CD8-positive, alpha-beta memory T cell (primary cell): ENCODE measurements at places on chromosomes 6 and 20. TPM values are rescaled to one million over a fixed set of nuclear protein-coding genes. Genes with fewer than 3 reads are reported as not detected.

DNA sequence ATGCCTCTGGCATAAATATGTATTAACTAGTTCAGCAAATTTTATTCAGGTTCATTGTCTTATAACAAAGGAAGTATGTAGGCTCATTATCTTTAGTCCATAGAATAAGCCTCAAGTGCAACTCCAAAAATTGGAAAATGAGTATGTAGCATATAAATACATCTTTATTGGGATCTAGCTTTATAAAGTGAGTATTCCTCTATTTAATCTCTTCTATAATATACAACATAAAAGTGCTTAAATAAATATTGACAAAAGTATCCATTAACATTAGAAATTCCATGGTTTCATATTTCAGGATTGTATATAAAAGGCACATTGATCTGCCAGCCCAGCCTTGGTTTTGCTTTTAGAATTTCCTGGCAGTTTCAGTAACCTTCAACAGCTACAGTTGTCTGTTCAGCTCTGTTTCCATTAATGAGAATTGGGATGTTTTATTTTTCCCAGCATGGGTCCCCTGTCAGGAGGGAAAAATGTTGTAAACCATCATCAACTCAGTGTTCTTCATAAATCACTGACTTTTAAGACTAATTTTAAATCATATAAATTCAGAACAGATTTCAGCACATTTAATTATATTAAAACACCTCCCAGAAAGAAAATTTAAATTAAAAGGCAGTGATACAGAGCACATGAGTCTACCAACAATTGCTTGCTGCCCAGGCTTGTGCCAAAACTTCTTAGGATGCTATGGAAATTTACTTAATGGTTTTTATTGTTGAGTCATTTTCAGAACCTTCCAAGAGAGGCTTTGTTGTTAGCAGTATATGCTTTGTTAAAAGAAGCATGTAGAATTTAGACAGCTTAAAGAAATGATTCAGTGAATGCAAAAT is 119.7 kb downstream of the ADGRG6 start:
- no peak overlapping the region for H3K4me3 ChIP-seq
- H3K27me3 ChIP-seq, result no peaks in the 10 kb centered on the region
- H3K27ac ChIP-seq, result no peak overlapping the region
- no peaks in the 10 kb centered on the region for H3K4me1 ChIP-seq
- no peaks in the 10 kb centered on the region for H3K36me3 ChIP-seq
- DNase-seq, result no peak

Gene CRISP3
- total RNA-seq, result not detected

DNA sequence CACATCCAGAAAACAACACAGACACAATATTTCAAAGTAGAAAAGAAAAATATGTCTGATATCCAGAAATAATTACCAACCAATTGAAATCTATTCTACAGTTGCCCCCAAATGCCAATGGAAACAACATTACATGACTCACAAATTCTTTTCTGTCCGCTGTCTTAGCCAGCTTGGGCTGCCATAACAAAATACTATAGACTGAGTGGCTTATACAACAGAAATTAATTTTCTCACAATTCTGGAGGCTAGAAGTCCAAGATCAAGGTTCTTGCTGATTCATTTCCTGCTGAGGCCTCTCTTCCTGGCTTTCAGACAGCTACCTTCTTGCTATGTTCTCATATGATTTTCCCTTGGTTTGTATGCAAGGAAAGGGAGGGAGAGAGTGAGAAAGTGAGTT is 698.1 kb downstream of the DHX35 start:
- H3K4me1 ChIP-seq, result no peaks in the 10 kb centered on the region
- no peaks in the 10 kb centered on the region for H3K27me3 ChIP-seq
- no peak overlapping the region for H3K4me3 ChIP-seq
- H3K27ac ChIP-seq, result no peak overlapping the region
- H3K36me3 ChIP-seq, result no peaks in the 10 kb centered on the region
- no peak for DNase-seq

GRCh38 chr6:70210462-70210861 is 92.4 kb downstream of the COL9A1 start:
- no peaks in the 10 kb centered on the region for H3K27me3 ChIP-seq
- H3K27ac ChIP-seq, result no peak overlapping the region
- H3K36me3 ChIP-seq, result no peaks in the 10 kb centered on the region

DNA sequence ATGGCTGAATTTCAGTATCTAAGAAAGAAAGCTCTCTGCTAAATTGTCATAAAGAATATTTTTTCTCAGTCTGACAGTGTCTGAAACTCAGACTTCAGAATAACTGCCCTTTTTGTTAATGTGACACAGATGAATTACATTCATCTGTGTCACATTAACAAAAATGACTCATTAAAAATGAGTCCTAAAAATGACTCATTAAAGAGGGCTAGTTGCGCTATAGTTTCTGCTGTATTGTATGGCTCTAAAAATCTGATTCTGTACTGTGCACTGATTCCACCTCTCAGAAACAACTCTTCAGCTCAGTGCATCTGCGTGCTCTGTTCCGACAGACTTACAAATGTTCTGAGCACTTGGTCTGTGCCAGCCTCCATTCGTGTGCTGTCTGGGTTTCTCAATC is 15.0 kb downstream of the RNF114 start:
- no peak overlapping the region for H3K27ac ChIP-seq
- no peaks in the 10 kb centered on the region for H3K27me3 ChIP-seq
- peaks cover 47% of the 10 kb centered on the region for H3K36me3 ChIP-seq
- no peak overlapping the region for H3K4me3 ChIP-seq
- H3K4me1 ChIP-seq, result no peaks in the 10 kb centered on the region
- DNase-seq, result no peak

Gene VGLL2
- not detected for total RNA-seq

Gene SLC22A2
- total RNA-seq, result not detected

- no peak for DNase-seq
- H3K27me3 ChIP-seq, result no peaks in the 10 kb centered on the region
- H3K4me3 ChIP-seq, result no peak overlapping the region
- no peaks in the 10 kb centered on the region for H3K36me3 ChIP-seq
Measured at GRCh38 chr6:6131492-6132109, 124.9 kb upstream of the NRN1 start.

Gene ADRM1
- 159 TPM for total RNA-seq

Gene GPX6
- total RNA-seq, result not detected

- DNase-seq, result no peak
- peaks cover 4% of the 10 kb centered on the region for H3K27me3 ChIP-seq
- H3K36me3 ChIP-seq, result no peaks in the 10 kb centered on the region
- no peaks in the 10 kb centered on the region for H3K4me1 ChIP-seq
- no peak overlapping the region for H3K4me3 ChIP-seq
Measured at GRCh38 chr20:58584881-58585752, 66.0 kb upstream of the STX16 start.

- H3K27ac ChIP-seq, result no peak overlapping the region
- H3K4me3 ChIP-seq, result no peak overlapping the region
- H3K4me1 ChIP-seq, result no peaks in the 10 kb centered on the region
- no peaks in the 10 kb centered on the region for H3K36me3 ChIP-seq
- H3K27me3 ChIP-seq, result no peaks in the 10 kb centered on the region
- DNase-seq, result no peak
Measured at GRCh38 chr6:107550906-107551305, 61.0 kb downstream of the SOBP start.

- H3K4me3 ChIP-seq, result no peak overlapping the region
- H3K36me3 ChIP-seq, result no peaks in the 10 kb centered on the region
- H3K27ac ChIP-seq, result no peak overlapping the region
- no peaks in the 10 kb centered on the region for H3K27me3 ChIP-seq
- DNase-seq, result no peak
Measured at GRCh38 chr6:15823838-15824414, 161.1 kb upstream of the DTNBP1 start.

Gene ADTRP
- total RNA-seq, result 3.9 TPM

GRCh38 chr6:73134588-73134987 is 90.7 kb downstream of the KHDC1L start:
- no peak overlapping the region for H3K4me3 ChIP-seq
- H3K27me3 ChIP-seq, result no peaks in the 10 kb centered on the region
- no peak for DNase-seq
- H3K36me3 ChIP-seq, result no peaks in the 10 kb centered on the region
- no peaks in the 10 kb centered on the region for H3K4me1 ChIP-seq

GRCh38 chr20:32538526-32538939 is 46.6 kb downstream of the NOL4L start:
- no peaks in the 10 kb centered on the region for H3K36me3 ChIP-seq
- peak; percentile 67 for DNase-seq
- peak overlapping the region; percentile 73 for H3K27ac ChIP-seq
- H3K4me3 ChIP-seq, result peak overlapping the region; percentile 29
- H3K4me1 ChIP-seq, result peaks cover 86% of the 10 kb centered on the region

Gene ARMH2
- total RNA-seq, result not detected

GRCh38 chr20:40844332-40844731 is 155.3 kb upstream of the MAFB start:
- H3K27me3 ChIP-seq, result no peaks in the 10 kb centered on the region
- no peaks in the 10 kb centered on the region for H3K4me1 ChIP-seq
- no peak overlapping the region for H3K4me3 ChIP-seq
- no peaks in the 10 kb centered on the region for H3K36me3 ChIP-seq

Gene ADAM33
- not detected for total RNA-seq

DNA sequence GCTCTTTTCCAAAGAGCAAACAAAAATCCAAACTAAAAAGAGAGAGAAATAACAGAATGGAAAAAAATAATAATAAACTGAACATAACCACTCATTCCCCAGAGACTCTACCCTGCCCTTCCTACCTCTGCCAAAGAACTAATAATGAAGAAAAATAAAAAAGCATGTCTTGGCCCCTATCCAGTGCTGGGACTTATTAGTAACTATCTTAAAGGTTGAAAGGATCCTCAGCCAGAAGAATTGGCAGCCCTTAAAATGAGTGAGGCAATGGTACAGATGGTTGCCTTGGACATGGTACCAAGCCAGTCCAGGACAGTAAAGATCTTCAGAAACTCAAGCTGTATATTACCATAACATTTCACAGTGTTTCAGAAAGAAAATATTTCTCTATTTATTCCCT is 279.3 kb downstream of the HACE1 start:
- H3K27ac ChIP-seq, result no peak overlapping the region
- no peaks in the 10 kb centered on the region for H3K4me1 ChIP-seq
- no peaks in the 10 kb centered on the region for H3K27me3 ChIP-seq
- H3K4me3 ChIP-seq, result no peak overlapping the region
- no peak for DNase-seq

Gene CYP24A1
- 0.37 TPM for total RNA-seq

Gene GNMT
- 0.39 TPM for total RNA-seq
